NCI-H526 treated with DMSO at 0.1 percent for 48 hours (cell line): ENCODE measurements at places on chromosomes 3 and 15.

- no peak for DNase-seq
These were observed 10.8 kb downstream of the CTSH start for GRCh38 chr15:78933823-78934654.

GRCh38 chr15:49863431-49864224 lies 242.8 kb downstream of the DTWD1 start:
- no peak for DNase-seq

DNA sequence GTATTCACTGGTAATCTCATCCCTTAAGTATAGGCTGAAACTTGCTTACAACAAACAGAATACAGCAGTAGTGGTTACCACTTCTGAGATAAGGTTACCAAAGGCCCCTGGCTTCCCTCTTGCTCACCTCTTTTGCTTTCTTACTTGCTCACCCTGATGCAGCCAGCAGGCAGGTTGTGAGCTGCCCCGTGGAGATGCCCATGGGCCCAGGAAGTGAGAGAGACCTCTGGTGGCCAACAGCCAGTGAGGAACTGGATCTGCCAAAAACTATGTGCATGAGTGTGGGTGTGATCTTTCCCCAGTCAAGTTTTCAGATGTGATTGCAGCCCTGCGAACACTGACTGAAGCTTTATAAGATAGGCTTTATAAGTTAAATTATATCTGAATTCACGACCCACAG lies 48.7 kb downstream of the NMNAT3 start:
- DNase-seq = no peak

DNA sequence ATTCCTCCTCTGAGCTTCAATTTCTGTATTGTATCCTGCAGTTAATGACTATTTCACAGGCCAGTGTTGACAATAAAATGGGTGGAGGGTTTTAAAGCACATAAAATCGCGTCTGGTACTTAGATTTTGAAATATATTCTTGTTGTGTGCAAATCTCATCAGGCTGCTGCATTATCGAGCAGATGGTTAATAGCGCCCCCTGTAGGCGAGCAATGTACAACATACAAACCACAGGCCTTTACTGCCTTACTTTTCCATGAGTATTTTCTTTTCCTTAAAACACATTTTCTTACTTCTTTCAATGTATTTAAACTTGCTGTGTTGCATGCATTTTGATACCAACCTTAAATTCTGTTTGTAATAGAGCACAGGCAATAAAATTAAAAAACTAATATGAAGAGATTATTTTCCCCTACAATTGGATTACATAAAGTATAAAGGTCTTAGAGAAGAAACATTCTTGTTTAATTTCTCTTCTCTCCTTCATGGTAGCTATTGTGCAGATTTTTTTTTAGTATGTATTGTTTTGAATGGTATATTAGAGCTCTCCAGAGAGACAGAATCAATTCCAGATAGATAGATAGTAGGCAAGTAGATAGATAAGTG lies 608.4 kb downstream of the CADM2 start:
- DNase-seq = peak; percentile 9

- peak; percentile 59 for DNase-seq
These were observed 180.3 kb upstream of the TSC22D2 start for GRCh38 chr3:150227839-150228238.

- DNase-seq = peak; percentile 27
These were observed at the start of gene GMNC for GRCh38 chr3:190862209-190863118. Gene GMNC, minus strand, starts transcription at chr3:190862694. Its CDS starts 79 bp downstream, at chr3:190862615.

GRCh38 chr15:41698779-41699178 lies 38.6 kb downstream of the MGA start:
- DNase-seq = no peak

- DNase-seq = peak; percentile 40
These were observed 85.5 kb upstream of the FGF12 start for GRCh38 chr3:192812743-192813383.

- no peak for DNase-seq
These were observed 64.8 kb upstream of the ARL8B start for GRCh38 chr3:5057272-5057671.

DNA sequence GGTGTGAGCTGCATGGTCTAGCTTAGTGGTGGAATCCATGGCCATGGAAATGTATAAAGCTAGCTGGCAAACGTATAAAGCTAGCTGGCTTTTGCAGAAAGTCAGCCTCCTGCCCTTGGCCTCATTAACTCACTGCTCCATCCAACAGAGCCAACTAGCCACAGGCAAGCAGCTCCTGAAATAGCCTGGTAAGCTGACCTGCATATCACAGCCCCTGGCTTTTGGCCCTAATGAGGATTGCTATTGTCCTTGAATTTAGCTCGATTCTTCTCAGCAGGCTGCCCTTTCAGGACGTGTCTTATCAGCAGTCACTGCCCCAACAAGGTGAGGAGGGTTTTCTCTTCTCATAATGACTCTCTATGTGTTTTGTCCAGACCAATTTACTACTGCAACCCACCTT lies 446.8 kb downstream of the WDR72 start:
- DNase-seq = no peak

DNA sequence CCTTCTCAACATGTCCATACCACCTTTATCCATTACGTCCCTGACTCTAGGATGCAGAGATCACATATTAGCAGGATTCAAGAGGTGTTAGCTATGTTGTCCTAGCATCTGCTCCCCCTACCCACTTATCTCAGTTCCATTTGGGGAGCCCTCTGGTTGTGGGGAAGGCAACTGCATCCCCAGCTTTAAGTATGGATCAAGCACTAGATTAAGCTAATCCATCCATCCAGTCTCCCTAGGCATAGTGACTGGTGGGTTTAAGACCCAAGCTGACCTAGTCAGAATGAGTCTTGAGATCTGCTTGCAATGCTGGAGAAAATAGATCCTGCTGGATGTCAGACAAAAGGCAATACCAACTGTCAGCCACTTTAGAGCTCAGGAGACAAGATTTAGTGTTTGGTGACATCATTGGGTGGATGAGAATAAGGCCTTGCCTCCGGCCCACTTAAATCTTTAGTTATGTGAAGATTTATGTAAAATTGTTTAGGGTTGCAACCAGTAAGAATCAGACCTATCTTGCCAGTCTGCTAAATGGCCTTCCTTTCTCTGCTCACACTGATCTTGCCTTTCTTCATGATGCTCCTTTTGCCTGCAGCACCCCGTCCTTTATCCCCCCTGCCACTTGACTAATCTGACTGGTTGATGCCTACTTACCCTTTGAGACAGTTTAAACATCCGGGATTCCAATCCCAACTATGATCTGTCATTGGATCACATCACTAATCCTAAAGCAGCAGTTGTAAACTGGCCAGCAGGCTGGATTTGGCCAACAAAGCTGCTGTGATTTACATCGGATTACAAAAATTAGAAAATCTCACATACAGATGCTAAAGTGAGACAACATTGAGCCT lies 2.1 kb upstream of the ISY1 start:
- DNase-seq = no peak

- DNase-seq = peak; percentile 52
These were observed 5.3 kb downstream of the CLK3 start for GRCh38 chr15:74620636-74621545.

- no peak for DNase-seq
These were observed 135.0 kb downstream of the GREM1 start for GRCh38 chr15:32852771-32853170.

- no peak for DNase-seq
These were observed 609 bp downstream of the GOLGA8A start for GRCh38 chr15:34436956-34437442.

DNA sequence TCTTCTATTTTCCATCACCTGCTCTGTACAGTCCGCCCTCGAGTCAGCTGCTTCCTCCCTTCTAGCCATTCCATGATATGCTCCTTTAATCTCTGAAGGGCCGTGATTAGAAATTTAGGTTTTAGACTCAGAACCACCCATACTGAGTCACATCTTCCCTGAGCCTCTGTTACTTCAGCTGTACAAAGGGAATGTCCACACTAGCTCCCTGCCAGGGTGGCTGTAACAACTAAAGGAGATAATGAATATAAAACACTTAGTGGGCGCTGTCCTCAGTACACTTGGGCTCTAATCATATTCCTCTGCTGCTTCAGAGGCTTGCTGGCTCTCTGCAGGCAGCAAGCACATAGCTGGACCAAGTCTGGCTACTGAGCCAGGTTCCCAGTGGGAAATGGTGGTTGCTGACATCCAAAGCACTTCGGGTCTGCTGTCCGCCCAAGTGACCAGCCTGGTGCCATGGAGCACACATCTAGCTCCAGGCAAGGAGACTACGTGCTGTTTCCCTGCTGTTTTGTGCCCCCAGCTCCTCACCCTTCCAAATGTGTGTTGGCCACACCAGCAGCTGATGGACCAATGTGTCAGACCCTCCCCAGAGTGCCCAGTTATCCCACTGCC lies 901 bp upstream of the CHST14 start:
- DNase-seq = no peak

DNA sequence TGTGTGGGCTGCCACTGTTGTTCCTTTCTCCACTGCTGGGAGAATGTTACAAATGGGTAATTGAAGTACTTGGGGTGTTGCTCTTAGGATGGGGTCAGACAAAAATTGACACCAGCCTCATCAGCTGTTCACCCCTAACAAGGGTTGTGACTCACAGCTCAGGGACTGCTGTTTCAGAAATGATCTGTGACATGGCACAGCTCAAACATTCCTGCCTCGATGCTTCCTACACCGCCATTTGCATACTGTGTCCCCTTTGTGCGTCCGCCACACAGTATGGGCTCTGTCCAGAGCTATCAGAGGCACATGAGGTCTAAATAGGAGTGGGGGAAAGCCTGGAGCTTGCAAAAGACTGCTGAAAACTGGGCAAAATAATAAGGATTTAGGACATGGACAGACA lies 43.9 kb downstream of the CCNL1 start:
- no peak for DNase-seq

- no peak for DNase-seq
These were observed 16.7 kb downstream of the KAT2B start for GRCh38 chr3:20056725-20057611.

DNA sequence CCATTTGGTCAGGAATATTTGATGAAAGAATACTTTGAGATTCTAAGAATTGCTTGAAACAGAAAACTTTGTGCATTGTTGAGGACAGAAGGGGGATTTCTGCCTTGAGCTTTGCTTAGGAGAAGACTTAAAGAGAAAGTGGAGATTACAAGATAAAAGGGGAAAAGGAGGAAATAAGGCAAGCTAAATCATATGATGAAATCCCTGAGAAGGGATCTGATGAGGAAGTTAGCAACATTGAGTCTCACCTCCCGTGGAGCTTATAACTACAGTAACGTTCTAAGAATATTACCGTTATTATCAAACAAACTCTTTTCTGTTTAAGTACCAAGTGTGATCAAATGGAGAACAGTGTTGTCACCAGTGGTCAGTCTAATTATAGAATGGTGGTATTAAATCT lies 414.7 kb upstream of the NAALADL2 start:
- DNase-seq = no peak

GRCh38 chr15:44340410-44340809 lies 51.9 kb downstream of the GOLM2 start:
- DNase-seq = no peak

DNA sequence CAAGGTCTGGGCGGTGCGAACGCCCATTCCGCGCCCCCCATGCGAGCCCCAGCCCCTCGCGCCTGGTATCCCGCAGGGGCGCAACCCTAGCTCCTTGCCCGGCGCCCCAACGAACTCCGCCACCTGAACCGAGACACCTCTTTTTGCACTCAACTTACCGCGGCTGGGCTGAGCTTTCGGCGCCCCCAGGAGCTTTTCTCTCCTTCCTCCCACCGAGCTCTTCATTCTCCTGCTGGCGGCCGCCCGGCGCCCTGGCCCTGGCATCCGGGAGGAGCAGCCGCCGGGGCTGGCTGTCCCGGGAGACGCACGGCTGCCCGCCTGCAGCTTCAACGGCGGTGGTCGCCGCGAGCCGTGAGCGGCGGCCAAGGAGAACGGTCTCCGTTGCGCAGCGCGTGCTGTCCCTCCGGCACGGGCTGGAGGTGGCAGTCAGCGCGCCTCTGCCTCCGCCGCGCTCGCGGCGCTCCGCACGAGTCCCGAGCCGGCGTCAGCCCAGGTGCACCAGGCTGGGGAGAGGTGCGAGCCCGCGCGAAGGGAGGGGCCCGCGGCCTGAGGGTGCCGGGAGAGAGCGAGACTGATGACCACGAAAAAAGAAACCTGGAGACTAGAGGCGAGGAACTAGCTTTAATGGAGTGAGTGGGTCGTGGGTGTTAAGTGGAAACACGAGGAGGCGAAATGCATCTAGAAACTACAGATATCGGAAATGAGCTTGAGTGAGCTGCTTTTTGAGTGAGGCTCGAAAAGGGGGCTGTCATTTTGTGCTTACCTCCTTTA lies 621.5 kb upstream of the ZNF385D start:
- DNase-seq = no peak

DNA sequence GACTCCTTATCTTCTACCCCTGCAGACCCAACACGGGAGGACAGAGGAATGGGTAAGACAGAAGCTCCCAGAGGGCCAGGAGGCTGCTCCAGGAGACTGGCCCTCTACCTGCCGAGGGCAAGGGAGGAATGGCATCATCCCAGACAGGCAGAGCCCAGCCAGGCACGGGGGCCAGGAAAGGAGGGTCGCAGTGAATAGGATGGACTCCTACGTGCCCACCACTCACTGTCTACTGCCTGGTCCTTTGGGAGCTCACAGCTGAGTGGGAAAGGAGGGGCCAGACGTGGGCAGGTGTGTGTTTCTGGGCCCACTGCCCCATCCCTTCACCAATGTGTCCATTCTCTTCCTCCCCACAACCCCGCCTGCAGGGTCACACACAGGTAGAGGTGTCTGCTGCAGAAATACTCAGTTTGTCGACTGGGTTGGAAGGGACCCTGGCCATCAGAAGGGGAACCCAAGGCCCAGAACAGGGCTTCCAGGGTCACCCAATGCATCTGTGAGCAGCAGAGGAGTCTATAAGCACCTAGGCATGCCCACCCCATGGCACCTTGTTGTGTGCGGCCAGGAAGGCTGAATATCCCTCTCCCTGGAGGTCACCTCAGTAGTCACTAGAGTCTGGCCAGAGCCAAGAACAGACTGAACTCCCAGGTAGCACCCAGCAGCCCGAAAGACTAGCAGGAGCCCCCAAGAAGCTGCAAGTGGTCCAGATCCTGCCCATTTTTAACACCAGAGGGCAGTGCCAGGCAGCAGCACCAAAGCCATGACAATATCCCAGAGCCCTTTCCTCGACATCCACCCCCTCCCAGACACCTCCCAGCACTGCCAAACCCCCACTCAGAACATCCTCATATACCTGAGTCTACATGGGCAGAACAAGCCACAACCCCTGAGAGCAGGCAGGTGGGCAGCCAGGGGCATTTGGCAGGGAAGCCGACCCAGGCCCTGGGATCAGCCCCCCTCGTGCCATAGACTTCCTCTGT lies 24.0 kb downstream of the TKT start:
- no peak for DNase-seq

GRCh38 chr15:53548236-53548635 lies 211.2 kb downstream of the WDR72 start:
- DNase-seq = no peak

- DNase-seq = no peak
These were observed 417.0 kb upstream of the CNTN6 start for GRCh38 chr3:675846-676245.

GRCh38 chr15:85118581-85118980 lies 136.9 kb downstream of the PDE8A start:
- DNase-seq = no peak

GRCh38 chr3:159632851-159633250 lies 355.8 kb upstream of the IL12A start:
- no peak for DNase-seq

GRCh38 chr3:148319161-148319915 lies 378.4 kb upstream of the AGTR1 start:
- DNase-seq = no peak
